ENCODE measurements at places on chromosomes 11 and 22.

DNA sequence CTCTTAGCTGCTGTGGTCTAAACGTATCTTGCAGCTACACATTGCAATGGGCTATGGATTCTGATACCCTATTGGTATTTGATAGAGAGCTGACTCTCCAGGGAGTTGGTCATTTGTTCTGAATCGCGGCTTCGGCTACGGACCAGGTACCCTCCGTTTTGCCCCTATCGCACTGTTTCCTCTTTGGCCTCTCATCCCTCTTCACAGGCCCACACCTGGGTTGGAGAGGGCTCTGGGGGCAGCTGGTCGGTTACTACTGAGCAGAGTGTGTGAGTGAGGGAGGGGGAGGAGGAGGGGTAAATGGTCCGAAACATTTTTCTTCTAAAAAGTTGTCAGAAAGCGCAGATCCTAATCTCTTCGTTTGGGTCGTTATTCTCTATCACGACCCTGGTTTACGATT, 48.8 kb upstream of the HSD17B12 start:
- no peak for DNase-seq

- DNase-seq = no peak
Measured at GRCh38 chr22:49263101-49263500, 564.6 kb downstream of the BRD1 start.

DNA sequence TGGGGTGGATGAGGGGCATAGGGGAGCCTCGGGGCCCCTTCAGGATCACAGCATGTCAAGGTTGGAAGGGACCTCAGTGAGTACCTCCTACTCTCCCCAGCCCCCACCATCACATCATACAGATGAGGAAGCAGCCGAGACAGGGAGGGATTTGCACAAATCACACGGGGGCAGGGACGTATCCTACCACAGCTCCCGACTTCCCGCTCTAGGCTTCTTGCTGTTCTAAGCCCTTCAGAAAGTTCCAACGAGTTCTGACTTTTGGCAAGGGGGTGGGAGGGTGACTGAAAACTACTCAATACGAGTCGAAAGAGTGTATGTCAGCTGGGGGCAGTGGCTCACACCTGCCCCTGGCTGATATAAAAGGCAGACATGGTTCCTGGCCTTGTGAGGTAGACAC, 4.7 kb upstream of the RAD9A start:
- DNase-seq = no peak

DNA sequence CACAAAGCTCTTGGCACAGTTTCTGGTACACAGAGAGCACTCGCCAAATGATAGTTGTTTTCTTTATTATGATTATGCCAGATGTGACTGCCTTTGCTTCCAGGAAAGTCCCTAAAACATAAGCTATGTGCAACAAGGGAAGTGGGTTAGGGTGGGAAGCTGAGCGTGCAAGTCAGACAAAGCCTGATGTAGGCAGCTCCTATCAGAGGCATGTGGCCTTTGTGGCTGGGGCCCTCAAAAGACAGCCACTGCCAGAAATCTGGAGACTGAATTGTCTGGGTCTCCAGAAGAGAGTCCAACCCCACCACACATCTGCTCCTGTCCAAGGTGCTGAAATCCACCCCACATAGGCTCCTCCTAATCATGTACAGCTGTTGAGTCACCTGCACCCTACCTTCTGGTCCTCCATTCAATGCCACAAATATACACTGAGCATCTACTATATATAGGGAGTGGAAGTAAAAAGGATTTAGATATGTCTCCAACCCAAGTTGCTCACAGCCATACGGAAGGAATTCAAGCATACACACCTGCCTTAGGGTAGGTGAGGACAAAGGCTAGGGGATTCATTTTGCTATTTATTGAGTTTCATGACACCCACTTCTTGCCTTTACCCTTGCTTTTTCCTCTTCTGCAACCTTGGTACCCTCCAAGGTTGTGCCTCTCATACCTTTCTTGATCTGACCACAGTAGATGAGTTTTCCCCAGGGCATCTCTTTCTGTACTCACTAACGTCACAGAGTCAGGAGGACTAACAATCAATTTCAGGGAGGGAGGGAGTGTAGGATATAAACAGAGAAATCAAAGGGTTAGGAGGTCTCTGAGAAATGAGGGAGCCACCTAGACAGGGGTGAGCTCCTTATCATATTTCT, 12.4 kb downstream of the SEC14L3 start:
- no peak for DNase-seq

DNA sequence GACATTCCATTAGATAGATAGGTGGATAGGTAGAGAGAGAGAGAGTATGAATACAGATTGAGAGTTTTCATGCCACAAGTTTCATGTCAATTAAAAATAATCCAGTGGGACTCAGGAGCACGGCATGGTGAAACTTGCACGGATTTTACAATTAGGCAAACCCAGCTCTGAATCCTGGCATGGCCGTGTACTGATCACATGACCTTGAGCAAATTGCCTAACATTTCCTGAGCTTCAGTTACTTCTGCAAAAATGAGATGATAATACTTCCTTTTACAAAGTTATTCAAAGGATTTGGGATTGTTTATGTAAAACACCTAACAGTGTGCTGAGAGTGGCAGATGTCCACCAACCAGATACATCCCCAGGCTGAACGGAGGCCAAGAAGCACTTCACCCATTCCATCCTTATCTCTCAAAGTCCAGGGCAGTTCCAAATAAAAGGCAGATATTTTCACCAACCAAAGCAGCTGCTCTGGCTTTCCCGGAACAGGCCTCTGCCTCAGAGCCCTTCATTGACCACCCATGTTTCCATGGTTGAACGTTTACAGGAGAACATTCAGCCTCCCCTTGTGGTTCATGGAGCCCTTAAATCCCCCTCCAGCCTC, 17.9 kb downstream of the APLNR start:
- DNase-seq = no peak

GRCh38 chr22:42716649-42717127, 4.0 kb downstream of the A4GALT start:
- no peak for DNase-seq

DNA sequence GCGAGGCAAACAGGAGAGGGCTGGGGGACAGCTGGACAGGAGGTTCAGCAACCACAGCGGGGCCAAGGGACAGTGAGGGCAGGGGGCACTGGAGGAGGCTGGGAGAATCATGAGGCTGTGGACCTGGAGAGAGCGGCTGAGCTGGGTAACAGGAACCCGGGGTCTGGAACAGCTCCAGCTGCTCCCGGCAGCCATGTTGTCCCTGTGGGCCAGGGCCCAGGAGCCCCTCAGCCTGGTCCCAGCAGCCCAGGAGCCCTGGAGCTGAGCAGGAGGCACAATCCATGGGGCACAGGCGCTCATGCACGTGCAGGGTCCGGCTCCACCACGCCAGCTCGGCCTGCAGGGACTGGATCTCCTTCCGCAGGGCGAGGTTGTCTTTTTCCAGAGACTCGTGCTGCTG, 7.4 kb downstream of the BATF2 start:
- DNase-seq = no peak

GRCh38 chr11:84145616-84146185, 859.5 kb upstream of the CCDC90B start:
- DNase-seq = no peak

DNA sequence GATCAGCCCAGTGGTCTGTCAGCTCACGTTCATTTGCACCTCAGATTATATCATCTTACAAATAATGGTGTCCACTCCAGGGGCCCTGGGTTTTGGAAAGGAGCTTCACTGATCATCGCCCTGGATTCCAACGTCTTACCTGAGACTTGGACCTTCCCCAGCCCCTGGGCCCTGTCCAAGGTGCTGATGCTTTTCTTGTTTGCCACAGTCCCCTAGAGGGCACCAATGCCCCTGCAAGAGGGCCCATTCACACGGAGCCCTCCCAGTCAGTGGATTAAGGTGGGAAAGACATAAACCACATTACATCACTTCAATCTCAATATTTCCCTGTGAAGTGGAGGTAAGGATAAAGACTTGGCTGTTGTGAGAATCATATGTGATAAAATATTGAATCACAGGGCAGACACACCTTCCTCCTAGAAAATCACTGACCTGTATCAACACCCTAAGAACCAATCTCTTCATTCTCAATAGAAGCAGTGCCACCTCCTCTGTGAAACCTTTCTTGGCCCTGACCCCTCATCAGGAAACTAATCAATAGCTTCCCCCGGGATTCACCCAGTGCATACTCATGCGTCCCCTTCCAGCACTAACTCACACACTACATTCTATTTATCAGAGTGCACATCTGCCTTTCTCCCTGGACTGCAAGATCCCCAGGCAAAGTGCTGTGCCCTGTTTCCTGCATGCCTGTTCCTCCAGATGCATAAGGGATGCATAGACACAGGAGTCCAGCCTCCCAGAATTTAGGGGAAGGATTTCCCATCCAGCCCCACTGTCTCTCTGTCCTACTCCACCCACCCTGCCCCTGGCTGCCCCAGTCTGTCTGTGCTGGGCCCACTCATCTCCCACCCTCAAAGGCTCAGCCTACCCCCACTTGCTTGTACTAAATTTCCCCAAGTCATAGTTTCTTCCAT, 167.0 kb downstream of the BUD13 start:
- no peak for DNase-seq

GRCh38 chr22:30947816-30948454, 20.6 kb downstream of the MORC2 start:
- no peak for DNase-seq

DNA sequence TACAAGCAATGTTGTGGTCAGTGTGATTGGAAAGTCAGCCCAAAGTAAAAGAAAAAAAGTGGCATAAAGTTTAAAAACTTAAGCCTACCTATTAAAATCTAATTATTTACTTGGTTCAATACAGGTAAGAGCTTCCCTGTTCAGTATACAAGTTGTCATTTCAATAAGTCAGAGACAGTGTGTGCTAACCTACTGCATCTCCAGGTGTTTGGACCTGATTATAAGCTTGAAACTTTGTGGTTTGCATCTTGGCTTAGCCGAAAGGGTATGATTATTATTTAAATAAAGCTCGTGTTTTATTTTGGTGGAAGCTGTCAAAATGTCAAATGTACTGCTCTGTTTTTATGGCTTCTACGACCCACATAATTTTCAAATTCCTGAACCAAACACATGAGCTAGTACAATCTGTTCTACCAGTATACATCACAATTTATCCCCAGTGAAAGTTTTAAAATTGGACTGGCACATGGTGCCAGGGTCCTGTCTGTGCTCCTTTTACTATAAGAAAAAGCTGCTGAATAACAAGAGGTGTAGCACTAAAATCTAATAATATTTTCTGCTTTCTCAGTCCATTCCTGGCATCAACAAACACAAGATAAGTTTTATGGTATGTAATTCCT, 103.9 kb upstream of the ANO3 start:
- DNase-seq = no peak

DNA sequence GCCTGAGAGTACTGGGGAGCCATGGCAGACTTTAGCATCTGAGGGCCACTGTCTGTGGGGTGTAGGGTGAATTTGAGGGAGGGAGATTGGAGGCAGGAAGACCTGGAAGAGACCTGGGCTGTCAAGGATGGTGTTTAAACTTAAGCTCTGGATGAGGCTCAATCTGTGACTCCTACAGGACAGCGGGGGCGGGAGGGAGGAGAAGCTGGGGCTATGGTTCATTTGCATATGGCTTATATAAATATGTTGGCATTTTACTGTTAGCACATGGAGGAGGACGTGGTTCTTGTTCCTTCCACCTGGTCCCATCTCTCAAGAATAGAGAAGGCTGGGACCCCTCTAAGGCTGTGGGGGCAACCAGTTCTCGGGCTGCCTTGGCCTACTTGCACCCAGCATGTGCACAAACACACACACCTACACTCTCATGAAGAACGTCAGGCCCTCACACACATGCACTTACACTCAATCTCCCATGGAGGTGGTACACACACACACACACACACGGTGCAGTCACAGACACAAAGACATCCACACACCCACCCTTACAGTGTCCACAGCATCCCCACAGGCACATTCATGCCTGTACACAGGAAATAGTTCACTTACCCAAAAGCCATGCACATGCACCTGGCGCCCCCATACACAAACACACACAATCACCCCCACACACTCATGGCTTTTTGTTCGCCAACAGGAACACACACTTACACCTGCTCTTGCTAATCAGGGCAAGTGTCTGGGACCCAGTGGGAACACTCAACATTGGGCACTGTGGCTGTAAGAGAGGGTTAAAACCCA, 81.3 kb downstream of the PDE2A start:
- no peak for DNase-seq
